Epithelial cell of proximal tubule (primary cell): ENCODE measurements at places on chromosomes 11 and 22.

GRCh38 chr11:130601764-130602460, 153.5 kb downstream of the ADAMTS15 start:
- DNase-seq, result no peak

DNA sequence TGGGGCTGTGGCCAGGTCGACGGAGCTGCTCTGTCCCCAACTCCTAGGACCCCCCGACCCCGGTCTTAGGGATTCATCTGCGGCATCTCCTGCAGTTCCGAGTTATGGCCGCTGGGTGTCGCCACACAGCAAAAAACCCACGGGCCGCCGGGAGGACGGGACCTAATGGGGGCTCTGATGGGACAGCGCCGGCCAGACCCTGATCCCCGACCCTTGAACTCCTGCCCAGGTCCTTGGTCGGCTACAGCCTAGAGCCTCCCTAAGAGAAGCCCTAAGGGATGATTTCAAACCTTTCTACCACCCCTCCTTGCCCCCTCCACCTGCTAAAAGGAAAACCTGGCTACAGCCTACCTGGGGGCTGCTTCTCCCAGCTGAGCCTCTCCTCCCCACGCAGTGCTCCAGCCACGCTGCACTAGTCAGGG, 30.8 kb upstream of the LRRC10B start:
- no peak for DNase-seq

GRCh38 chr11:2666401-2666741, 33.4 kb downstream of the KCNQ1OT1 start:
- no peak for DNase-seq

- DNase-seq, result no peak
Measured at GRCh38 chr11:7004482-7004881, 15.7 kb downstream of the ZNF214 start.

DNA sequence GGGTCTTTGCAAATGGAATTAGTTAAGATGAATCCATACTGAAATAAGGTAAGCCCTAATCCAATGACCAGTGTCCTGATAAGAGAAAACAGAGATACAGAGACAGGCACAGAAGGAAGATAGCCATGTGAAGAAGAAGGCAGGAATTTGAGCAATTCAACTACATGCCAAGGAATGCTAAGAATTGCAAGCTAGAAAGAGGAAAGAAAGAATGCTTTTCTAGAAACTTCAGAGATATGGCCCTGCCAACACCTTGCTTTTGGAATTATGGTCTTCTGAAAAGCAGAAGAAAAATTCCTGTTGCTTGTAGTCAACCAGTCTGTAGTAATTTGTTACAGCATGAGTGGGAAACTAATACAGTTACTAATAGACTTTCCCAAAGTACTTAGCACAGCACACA, 111.3 kb downstream of the SLC17A6 start:
- no peak for DNase-seq

DNA sequence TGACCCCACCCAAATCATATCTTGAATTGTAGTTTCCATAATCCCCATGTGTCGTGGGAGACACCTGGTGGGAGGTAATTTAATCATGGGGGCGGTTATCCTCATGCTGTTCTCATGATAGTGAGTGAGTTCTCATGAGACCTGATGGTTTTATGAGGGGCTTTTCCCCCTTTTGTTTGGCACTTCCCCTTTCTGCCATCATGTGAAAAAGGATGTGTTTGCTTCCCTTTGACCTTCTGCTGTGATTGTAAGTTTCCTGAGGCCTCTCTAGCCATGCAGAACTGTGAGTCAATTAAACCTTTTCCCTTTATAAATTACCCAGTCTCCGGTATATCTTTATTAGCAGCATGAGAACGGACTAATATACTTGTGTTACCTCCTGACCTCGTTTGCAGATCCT, 156.6 kb upstream of the MTNR1B start:
- no peak for DNase-seq

DNA sequence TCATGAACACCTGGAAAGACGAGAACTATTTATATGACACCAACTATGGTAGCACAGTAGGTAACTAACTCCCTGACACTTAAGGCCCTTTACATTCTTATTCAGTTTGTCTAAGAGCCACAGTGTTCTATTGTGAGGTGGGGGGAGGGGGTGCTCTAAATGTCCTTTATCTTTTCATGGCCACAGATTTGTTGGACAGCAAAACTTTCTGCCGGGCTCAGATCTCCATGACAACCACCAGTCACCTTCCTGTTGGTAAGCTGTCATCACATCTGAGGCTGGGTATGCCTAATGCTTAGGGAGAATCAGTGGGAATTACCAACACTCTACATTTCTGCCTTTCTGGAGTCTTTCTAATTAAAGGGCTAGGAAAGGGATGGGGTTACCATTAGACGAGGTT, 30.7 kb downstream of the EHF start:
- DNase-seq, result no peak

- no peak for DNase-seq
Measured at GRCh38 chr11:9573775-9574621, 528 bp downstream of the WEE1 start.

GRCh38 chr22:41857155-41857859, 24.4 kb downstream of the SREBF2 start:
- no peak for DNase-seq

GRCh38 chr11:129190087-129190486, 2.0 kb downstream of the ARHGAP32 start:
- no peak for DNase-seq

- no peak for DNase-seq
Measured at GRCh38 chr11:80718611-80719291, 1277.9 kb upstream of the TENM4 start.

- no peak for DNase-seq
Measured at GRCh38 chr11:17287058-17287457, 10.5 kb downstream of the NUCB2 start.
